Fibroblast of villous mesenchyme (primary cell): ENCODE measurements at places on chromosomes 2 and 18.

DNA sequence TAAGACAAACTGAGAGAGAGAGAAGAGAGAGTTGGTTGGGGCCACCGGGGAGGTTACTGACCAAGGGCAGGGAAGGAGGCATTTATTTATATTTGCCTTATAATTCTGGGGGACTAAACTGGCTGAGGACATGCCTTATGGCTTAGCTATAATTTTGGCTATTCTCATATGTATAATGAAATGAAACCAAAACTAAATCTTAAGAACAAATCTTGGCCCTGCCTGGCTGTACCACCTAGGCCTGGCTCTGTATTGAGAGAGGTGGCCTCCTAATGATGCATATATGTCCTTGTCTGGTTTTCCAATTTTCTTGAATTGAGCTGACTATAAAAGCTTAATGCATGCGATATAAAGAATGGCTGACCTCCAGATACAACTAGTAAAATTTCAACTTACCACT, 3.5 kb upstream of the PPP1CB start:
- no peak for DNase-seq

GRCh38 chr2:225231900-225232299, 167.6 kb upstream of the NYAP2 start:
- no peak for DNase-seq

DNA sequence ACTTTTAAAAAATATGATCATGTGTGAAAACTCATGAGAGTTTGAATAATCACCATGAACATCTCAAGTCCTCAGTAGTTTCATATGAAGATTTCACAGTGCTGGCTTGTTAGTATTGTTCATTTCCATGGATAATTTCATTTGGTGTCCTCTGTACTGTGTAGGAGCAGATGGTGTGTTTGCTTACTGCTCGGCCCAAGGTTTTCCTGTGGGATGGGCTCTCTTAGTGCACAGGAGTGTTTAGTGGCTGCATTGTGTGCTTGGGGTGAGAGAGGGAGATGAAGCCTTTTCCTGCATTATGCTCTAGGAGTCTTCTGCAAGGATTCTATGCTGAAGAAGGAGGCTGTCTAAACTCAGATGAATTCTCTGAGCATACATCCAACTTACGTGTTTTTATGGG, 270.6 kb downstream of the SOCS6 start:
- no peak for DNase-seq

- DNase-seq: peak; percentile 89
Observed at GRCh38 chr2:150619607-150620330, 132.3 kb upstream of the RND3 start.

DNA sequence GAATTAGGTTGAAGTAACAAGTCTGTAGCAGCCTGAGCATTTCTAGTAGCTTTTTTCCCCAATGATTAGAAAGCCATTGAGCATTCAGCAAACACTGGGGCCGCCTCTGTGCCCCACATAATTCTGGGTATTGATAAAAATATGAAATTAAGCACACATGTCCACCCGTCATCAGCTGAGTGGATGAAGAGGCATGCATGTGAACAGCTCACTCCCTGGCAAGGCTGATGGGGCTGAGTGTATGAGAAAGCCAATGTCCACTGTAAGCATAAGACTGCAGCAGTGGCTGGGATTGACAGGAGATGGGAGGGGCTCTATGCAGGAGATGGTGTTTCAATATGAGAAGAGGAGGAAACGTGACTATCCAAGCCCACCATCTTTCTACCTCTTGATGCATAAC, 124.4 kb upstream of the KLHL29 start:
- DNase-seq: no peak

- DNase-seq: no peak
Observed at GRCh38 chr2:149160195-149160594, 121.7 kb downstream of the LYPD6B start.

GRCh38 chr2:98043101-98043500, 43.9 kb upstream of the VWA3B start:
- DNase-seq: no peak

DNA sequence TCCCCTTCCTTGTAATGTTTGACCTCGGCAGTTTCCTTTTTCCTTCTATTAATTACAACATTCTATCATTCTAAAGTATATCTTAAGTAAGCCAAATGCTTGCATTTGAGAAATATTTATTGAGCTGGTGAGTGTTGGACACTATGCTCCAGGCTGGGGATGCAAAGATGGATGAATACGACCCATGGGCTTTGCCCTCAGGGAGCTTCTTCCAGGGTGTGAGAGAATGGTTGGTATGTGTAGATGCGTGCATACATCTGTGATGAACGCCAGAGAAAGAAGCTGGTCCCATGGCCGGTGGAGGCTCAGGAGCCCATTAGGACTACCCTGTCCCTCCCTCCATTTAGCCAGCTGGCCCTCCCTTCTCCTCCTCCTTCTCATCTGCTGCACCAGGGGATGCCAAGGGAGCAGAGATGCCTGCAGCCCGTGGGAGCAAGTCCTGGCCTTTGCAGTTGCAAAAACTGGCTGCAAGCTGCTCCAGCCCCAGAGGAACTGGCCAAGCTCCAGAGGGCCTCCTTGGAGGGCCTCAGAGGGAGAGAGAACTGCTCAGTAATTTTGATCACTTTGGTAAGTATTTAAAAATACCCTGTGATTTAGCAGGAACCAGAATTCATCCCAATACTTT, 65.7 kb upstream of the FOSL2 start:
- no peak for DNase-seq

GRCh38 chr2:26179446-26179913, 6.6 kb downstream of the GAREM2 start:
- no peak for DNase-seq

- no peak for DNase-seq
Observed at GRCh38 chr2:237955640-237956401, 11.0 kb upstream of the UBE2F start.

DNA sequence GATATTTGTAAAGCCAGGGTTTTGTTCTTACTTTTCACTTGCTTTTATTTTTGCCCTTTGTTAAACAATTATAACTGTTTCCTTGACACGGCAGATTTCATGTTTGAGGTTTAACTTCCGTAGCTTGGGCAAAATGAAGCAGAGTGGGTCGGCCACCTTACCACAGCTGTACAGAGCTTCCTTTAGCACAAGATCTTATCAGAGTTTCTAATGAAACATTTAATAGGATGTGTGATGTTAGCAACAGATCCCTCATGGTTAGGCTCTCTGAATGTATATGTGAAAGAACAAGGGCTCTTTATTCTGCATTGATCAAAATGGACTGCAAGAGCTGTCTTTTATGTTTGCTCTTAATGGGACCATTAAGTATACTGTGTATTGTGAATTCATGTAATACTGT, 22.3 kb downstream of the RNF125 start:
- DNase-seq: no peak

GRCh38 chr2:218397820-218398436, 1.7 kb upstream of the CTDSP1 start:
- peak; percentile 94 for DNase-seq
